ENCODE measurements at places on chromosomes 11 and 22. TPM values are rescaled to one million over a fixed set of nuclear protein-coding genes. Genes with fewer than 3 reads are reported as not detected.
A peak's percentile ranks its signal among the peaks of the same experiment; 100 is the strongest.

DNA sequence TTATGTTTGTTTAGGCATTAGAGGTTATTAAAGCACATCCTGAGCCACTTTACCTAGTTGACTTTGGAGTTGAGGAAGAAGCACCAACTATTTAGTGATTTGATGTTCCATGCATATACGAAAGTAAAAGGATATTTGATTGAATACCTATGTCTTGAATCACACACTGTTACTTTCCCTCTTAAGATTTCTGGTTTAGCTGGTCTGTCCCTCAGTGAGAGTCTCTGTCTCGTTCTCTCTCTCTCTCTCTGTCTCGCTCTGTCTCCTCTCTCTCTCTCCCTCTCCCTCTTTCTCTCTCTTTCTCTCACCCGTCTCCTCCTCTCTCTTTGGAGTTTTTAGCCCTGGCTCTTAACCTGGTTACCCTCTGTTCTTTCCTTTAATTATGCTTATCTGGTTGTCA lies 11.0 kb downstream of the CTNND1 start:
- H3K4me3 ChIP-seq: no peak overlapping the region
- peak overlapping the region; percentile 0 for H3K27ac ChIP-seq
- no peak for DNase-seq
- H3K36me3 ChIP-seq: no peaks in the 10 kb centered on the region
- peaks cover 71% of the 10 kb centered on the region for H3K4me1 ChIP-seq

DNA sequence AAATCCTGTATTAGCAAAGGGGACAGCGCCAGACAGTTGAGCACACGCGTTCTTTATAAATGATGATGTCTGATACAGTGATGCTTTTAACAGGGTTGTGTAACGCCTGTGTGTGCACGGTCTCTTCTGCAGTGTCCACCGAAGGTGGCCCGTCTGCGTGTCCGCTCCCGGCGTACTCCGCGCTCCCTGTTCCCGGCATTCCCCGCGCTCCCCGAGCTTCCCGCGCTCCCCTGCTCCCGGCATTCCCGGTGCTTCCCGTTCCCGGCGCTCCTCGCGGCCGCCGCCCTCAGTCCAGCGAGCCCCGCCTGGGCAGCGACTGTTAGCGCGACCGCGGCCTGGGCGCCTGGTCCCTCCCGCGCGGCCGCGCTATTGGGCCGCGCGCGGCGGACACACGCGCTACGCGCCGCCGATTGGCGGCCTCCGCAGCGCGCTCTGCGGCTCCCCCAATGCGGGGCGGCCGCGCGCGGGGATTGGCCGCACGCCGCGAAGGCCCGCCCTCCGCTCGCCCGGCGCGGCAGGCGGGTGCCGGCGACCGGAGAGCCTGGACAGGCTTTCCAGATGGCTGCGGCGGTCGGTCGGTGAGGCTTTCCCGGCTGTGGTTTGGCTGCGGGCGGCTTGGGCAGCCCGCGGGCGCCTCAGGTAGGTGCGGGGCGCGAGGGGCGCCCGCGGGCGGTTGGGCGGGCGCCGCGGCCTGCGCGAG lies at the start of gene DGCR8:
TSS of gene DGCR8 (plus strand) at position 497 of the 700 bp plus-strand sequence. CDS start 5,723 bp downstream, outside the sequence.
- H3K27ac ChIP-seq: peak within 1 kb of the TSS; percentile 92
- no peaks in the 10 kb centered on the region for H3K27me3 ChIP-seq

The API5 gene
- 129 TPM for total RNA-seq

The PGA5 gene
- total RNA-seq: not detected

DNA sequence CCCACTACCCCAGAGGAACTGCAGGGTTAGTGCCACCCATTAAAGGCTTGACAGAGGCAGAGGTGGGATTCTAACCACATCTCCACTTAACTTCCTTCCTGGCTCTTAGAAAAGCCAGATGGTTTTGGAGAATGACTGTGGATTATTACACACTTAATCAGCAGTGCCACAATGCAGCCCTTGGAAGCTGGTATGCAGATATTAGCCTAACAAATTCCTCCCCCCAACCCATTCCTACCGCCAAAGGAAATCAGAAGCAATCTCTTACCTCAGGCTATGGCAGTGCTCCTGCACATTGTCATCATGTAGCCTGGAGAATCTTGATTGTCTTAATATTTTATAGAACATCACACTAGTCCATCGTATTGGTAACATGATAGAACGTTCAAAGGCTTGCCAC lies 23.2 kb upstream of the NRGN start:
- H3K4me1 ChIP-seq: peaks cover 4% of the 10 kb centered on the region
- H3K36me3 ChIP-seq: no peaks in the 10 kb centered on the region
- DNase-seq: no peak
- H3K4me3 ChIP-seq: no peak overlapping the region

The MRPL40 gene
- total RNA-seq: 42.7 TPM

DNA sequence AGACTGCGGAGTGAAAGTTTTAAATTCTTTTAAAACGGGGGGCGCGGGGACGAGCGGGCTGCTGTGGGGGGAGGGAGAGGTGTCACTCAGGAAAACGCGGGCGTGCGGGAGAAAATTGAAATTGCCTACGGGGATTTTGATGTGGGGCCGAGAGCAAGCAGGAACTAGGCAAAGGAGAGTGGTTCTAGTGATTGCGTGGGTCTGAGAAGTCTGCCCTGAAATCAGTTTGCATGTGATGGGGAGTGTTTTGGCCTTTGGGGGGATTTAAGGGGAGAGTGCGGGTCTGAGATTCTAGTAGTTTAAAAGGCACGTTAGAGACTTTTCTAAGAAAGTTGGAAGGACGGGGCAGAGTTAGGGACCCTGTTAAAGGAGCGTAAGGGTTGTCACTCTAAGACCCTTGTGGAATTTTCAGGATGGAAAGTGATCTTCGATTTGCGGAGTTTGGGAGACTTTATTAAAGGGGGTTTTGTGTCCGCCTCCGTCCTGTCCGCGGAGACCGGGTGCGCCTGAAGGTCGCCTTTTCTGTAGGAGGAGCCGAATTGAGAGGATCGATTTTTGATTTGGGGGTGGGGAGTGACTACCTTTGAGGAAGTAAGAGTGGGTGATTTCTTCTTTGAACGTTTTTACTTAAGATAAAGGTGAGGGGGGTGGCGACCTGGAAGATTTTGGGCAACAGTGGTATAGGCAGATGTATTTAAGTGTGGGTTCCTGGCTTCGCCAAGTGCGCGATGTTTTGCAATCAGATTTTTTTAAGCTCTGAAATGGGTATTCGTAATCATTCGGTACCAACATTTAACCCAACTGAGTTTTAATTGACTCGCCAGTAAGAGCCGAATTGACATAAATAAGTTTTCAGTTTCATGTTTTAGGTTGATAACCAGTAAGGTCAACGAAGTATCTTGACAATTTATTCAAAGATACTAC lies 1.1 kb downstream of the EED start:
- no peaks in the 10 kb centered on the region for H3K36me3 ChIP-seq
- DNase-seq: no peak
- no peak overlapping the region for H3K27ac ChIP-seq
- H3K27me3 ChIP-seq: no peaks in the 10 kb centered on the region
- H3K4me3 ChIP-seq: peak overlapping the region; percentile 74

The PANX3 gene
- not detected for total RNA-seq

DNA sequence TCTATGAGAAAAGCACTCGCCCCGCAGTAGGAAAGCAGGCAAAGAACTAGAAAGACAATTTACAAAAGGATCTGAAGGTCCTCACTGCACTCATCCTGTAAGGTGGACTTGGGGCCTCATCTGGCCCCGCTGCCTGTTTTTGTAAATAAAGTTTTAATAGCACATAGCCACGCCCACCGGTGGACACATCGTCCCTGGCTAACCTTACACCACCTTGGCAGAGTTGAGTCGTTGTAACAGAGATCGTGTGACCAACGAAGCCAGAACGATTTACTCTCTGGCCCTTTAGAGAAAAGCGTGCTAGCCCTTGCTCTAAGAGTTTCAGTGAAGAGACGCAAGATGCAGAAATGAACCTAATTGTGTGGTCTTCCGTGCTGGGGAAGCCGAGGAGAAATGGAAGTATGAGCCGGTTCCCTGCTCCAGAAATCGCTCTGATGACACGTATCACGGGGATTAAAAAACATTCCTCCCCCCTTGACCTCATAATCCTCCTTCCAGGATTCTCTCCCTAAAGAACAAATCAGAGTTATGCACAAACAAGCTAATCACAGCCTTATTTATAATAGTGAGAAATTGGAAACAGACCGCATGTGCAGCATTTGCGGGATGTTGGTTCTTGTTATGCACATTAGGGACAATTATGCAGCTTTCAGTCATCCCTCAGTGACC lies 80.1 kb downstream of the CDKN1C start:
- no peak overlapping the region for H3K4me3 ChIP-seq
- no peaks in the 10 kb centered on the region for H3K4me1 ChIP-seq
- no peak overlapping the region for H3K27ac ChIP-seq
- H3K27me3 ChIP-seq: no peaks in the 10 kb centered on the region
- DNase-seq: peak; percentile 28
- H3K36me3 ChIP-seq: no peaks in the 10 kb centered on the region

DNA sequence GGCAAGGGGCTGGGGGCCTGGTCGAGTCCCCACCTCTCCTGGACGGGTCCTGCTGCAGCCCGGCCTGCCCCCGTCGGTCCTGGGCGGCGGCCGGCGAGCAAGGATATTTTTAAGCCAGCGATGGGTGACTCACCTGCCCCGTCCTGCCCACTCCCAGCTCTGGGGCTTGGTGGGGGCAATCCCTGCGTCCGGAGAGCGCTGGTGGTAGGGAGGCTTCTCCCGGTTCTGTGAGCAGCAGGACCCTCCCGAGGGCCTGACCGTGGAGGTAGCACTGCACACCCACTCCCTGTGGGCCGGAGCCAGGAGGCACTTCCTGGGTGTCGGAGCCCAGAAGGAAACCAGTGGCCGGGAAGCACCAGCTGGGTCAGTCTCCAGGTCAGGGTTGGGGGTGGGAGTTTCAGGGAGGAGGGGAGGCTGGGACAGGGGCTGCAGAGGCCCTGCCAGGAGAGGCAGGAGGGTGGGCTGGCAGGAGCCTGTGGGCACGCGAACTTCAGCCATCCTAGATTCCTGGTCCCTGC lies 467 bp downstream of the EPS8L2 start:
- peaks cover 54% of the 10 kb centered on the region for H3K4me1 ChIP-seq
- H3K36me3 ChIP-seq: peaks cover 4% of the 10 kb centered on the region
- H3K27ac ChIP-seq: peak overlapping the region; percentile 90
- no peaks in the 10 kb centered on the region for H3K27me3 ChIP-seq
- H3K4me3 ChIP-seq: peak overlapping the region; percentile 80

DNA sequence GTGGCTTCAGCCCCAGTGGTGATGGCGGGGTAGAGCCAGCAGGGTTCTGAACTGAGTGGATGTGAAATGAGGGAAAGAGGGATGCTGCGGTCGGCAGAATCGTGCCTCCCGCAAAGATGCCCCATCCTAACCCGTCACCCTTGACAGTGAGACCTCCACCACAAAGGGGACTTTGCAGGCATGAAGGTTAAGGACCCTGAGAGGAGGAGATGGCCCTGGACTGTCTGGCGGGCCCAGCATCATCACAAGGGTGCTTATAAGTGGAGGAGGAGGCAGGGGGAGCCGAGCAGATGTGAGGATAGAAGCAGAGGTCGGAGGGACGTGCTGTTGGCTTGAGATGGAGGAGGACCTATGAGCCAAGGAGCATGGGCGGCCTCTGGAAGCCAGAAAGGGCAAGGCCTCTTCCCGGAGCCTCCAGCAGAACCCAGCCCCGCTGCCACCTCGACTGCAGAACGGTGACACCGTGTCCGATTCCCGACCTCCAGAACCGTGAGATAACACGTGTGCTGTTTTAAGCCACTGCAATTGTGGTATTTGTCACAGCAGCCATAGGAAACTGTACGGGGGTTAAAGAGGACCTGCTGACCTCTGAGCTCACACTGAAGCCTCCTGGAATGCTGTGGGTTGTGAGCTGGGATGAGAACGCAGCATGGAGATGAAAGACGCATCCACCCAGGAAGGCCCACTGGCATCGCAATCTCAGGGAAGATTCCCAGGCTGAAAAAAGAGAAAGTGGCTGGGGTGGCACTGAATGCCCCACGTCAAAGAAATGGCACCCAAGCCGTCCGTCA lies 10.9 kb downstream of the LINC01488 start:
- no peak for DNase-seq
- H3K36me3 ChIP-seq: no peaks in the 10 kb centered on the region
- H3K4me3 ChIP-seq: no peak overlapping the region
- peaks cover 36% of the 10 kb centered on the region for H3K4me1 ChIP-seq

The SPA17 gene
- 3.7 TPM for total RNA-seq

The CHADL gene
- total RNA-seq: not detected

The USP2 gene
- 14.4 TPM for total RNA-seq

The CRYBA4 gene
- total RNA-seq: not detected

DNA sequence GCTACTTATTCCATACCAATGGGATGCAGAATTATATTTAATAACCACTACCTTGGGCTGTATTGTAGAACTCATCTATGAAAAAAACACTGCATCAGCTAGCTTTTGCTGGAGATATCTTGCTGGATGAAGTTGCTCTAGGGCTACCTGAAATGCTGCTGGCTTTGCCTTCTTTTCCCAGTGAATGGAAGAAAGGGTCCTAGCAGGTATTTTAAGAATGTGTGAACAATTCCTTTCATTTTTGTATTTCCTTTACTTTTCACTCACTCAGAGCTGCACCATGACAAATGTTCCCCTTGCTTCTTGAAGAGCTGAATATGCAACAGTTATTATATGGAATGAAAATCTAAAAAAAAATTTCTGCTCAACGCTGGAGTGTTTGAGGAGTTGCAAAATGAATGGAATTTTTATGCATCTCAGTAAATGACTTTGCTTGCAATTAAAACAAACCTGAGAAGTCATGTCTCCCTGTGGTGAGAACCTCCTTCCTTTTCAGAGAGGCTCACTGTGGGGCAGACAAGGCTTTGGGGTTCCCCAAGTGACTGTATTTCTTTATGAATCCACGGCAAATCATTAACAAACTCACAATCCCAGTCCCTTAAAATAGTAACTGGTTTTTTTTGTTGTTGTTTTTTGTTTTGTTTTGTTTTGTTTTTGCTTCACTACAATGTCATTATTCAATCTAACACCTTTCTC lies 566.8 kb upstream of the KIRREL3 start:
- no peak overlapping the region for H3K27ac ChIP-seq
- no peaks in the 10 kb centered on the region for H3K27me3 ChIP-seq
- no peaks in the 10 kb centered on the region for H3K36me3 ChIP-seq
- no peak overlapping the region for H3K4me3 ChIP-seq

The MS4A8 gene
- not detected for total RNA-seq

- H3K4me1 ChIP-seq: no peaks in the 10 kb centered on the region
- no peaks in the 10 kb centered on the region for H3K27me3 ChIP-seq
- H3K27ac ChIP-seq: no peak overlapping the region
- no peaks in the 10 kb centered on the region for H3K36me3 ChIP-seq
These were observed 328.1 kb downstream of the OPCML start for GRCh38 chr11:133204158-133204557.

GRCh38 chr11:46212720-46213119 lies 64.7 kb upstream of the CREB3L1 start:
- no peak for DNase-seq
- H3K27me3 ChIP-seq: no peaks in the 10 kb centered on the region
- H3K4me1 ChIP-seq: no peaks in the 10 kb centered on the region
- no peaks in the 10 kb centered on the region for H3K36me3 ChIP-seq
- no peak overlapping the region for H3K27ac ChIP-seq

- H3K36me3 ChIP-seq: no peaks in the 10 kb centered on the region
- H3K27me3 ChIP-seq: no peaks in the 10 kb centered on the region
- no peak overlapping the region for H3K4me3 ChIP-seq
- no peak for DNase-seq
- peaks cover 9% of the 10 kb centered on the region for H3K4me1 ChIP-seq
- H3K27ac ChIP-seq: no peak overlapping the region
These were observed 9.5 kb downstream of the C1QTNF6 start for GRCh38 chr22:37178350-37179125.
